Stimulated activated CD4-positive, alpha-beta T cell treated with anti-CD3 and anti-CD28 coated beads, Interleukin-4, amount 100 ng/mL, for 4 hours (primary cell): ENCODE measurements at places on chromosomes 12 and 14.

- DNase-seq = no peak
Observed at GRCh38 chr14:21352587-21352986, 31.2 kb downstream of the SUPT16H start.

DNA sequence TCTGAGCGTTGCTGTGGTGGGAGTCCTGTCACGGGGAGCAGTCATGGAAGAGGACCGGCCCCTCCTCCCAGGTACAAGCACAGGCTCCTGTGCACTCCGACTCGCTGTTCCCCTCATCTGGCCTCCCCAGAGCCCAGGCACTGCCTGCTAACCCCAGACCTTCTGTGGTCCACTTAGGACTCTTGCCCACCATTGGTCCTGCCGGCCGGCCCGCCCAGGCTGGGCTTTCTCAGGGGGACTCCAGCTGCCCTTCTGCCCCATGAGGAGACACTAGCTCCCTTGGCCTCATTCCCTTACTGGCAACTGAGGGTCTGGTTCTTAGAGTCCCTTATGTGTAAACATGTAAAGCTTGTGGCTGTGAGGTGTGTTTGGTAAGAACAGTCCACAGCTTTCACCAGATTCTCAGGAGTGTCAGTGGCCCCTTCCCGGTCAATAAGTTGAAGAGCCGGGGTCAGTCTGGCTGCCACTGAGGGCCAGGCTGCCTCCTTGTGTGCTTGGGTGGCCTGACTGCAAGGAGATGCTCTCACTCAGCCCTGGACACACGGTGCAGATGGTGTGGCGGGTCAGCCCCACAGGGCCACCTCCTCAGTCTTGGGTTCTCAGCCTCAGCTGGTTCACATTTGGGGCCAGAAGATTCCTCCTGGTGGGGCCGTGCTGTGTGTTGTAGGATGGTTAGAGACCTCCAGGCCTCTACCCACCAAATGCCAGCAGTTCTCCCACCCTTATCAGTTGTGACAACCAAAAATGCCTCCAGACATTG is 43.6 kb downstream of the DDX51 start:
- no peak for DNase-seq

DNA sequence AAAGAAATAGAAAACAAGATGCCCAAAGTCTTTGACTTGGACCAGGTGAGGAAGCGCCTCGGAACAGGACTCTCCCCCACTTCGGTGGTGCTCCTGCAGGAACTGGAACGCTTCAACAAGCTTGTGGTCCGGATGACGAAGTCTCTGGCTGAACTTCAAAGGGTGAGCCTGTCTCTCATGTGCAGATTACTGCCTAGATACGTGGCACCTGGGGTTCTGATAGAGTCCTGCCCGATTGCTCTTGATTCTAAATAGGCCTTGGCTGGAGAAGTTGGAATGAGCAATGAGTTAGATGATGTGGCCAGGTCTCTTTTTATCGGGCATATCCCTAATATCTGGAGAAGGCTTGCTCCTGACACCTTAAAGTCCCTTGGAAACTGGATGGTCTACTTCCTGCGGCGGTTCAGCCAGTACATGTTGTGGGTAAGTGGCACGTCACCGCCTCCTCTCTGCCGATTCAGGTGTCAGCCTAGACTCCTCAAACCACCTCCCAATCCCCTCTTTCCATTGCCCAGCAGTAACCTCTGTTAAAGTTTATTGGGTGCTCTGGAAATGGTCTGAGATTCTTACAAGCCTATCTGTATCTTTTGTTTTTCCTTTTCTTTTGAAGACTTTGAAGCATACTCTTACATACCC is 40.8 kb downstream of the CCDC92 start:
- DNase-seq = no peak

- no peak for DNase-seq
Observed at GRCh38 chr14:90193925-90194324, 62.4 kb upstream of the PSMC1 start.

- DNase-seq = no peak
Observed at GRCh38 chr14:32047791-32048190, 29.3 kb upstream of the ARHGAP5 start.
